ENCODE measurements at places on chromosomes 2 and 18. TPM values are rescaled to one million over a fixed set of nuclear protein-coding genes. Genes with fewer than 3 reads are reported as not detected.
A peak's percentile ranks its signal among the peaks of the same experiment; 100 is the strongest.

DNA sequence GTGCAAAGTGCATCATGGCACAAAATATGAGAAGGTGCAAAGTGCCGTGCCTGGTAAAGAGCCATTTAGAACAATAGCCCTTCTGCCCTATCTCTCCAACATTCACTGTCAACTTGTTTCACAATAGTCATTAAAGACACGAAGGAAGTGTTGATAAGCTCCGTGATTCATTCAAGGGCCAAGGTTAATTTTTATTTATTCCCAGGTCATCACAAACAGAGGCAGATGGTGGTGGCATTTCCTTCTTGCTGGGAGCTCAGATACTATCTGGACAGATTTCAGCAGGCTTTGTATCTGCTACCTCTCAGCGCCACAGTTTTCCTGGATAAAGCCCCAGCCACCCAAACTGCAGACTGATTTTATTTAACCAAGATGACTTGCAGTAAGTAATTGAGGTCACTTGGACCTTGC is 309.3 kb downstream of the ZNF521 start:
- no peak for DNase-seq

- DNase-seq: no peak
Observed at GRCh38 chr2:27143285-27143684, 4.1 kb upstream of the PRR30 start.

DNA sequence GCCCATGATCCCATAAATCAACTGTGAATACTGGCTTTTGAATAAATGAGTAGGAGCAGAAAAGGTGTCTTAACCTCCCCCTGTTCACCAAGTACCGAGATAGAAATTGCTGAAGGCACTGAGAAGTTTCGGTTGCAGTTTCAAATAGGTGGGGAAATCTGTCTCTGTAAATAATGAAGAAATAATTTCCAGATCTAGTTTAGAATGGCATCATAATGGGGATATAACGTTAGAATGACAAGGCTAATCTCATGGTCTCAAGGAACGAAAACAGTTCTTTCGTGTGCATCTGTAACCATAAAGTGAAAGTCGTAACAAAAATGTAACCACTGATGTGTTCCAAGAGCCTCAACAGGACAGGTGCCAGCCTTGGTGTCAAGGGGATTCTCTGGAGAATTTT is 49.9 kb upstream of the TMEM18 start:
- no peak for DNase-seq

DNA sequence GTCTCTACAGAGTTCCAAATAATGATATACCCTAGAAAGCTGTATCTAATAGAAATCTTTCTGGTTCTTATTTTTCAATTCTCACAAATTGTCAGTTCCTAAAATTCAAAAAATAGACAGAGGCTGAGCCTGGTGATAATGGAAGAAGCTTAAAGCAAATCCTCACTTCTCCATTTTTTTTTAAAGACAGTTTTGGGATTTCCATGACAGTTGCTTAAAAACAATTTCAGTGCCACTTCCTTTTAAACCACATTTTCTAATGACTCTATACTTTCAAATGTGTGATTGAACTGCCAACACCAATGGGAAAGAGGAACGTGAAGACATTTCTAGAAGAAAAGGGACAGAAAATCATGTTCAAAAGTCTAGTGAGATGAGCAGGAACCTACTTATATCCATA is 4.0 kb downstream of the GKN2 start:
- DNase-seq: no peak

GRCh38 chr2:69518841-69519240 is 81.6 kb upstream of the NFU1 start:
- no peak for DNase-seq

GRCh38 chr2:206887745-206888144 is 51.6 kb upstream of the CPO start:
- DNase-seq: no peak

GRCh38 chr2:197269815-197270214 is 40.8 kb downstream of the ANKRD44 start:
- DNase-seq: no peak

- no peak for DNase-seq
Observed at GRCh38 chr2:149787206-149787605, 199.6 kb upstream of the MMADHC start.

GRCh38 chr2:437180-437579 is 149.3 kb upstream of the ALKAL2 start:
- no peak for DNase-seq

GRCh38 chr2:215971671-215972070 is 41.7 kb downstream of the MREG start:
- no peak for DNase-seq

DNA sequence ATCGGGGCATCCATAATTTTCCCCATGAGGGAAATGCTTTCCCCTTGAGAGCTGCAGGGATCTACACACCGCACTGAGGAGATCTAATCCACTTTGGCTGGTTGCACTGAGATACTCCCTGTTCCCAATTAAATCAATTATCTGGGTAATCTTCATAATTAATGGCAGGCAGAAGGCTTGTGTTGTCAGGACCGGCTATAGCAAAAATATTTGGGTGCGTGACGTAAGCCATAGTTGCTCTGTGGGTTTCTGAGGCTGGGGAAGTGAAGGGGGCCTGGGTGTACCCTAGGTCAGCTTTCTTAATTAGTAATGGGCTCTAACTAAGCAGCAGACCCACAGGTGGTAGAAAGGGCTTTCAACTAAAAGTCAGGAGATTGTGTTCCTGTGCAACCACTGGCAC is 62.8 kb upstream of the UPP2 start:
- no peak for DNase-seq

DNA sequence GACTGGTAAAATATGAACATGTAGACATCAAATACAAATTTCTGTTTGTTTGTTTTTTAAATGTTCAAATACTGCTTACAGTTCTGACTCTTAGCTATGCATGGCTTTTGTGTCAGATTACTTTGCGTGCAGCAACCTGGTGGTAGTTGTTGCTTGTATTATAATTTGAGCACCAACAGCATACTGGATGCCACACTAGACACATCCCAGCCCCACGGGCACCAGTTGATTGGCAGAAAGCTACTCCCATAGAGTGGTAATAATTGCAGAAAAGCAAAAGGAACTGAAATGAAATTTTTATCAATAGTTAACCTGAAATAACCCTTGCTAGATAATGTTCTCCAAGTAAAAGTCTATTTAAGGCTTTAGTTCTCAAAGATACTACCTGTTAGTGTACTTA is 91.6 kb downstream of the EHBP1 start:
- no peak for DNase-seq

DNA sequence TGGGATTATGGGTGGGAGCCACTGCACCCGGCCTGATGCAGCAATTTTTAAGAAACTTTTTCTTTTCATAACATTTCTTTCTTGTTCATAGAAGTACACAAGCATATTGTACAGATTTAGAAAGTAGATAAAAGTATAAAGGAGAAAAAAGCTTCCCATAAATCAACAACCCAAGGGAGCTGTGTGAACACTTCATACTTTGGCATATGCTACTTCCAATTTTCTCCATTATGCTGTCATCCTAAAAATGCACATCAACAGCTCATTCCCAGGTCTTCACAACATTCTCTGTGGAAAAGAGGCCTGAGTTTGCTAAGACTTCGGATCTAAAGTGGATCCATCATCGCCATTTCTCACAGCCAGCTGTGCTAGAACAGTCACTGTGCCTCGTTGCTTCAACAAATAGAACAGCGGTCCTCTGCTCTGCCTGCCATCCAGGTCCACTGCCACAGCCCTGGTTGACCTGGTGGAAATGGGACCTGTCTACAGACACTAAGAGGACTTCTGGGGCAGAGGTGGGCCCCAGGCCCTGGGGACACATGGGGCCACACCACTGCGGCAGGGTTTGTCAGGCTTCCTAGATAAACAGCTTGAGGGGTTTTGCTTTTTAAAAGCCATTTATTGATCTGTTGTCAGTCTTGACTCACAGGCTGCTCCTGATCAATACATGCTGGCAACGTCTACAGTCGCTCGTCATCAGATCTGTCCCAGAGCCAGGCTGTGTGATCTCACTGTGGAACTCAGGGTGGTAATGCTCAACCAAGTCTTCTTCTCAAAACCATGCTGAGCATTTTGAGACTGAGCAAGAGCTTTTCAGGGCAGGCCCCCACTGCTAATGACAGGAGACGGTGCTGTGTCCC is 72.7 kb upstream of the MGAT4A start:
- DNase-seq: no peak

- no peak for DNase-seq
Observed at GRCh38 chr2:45311559-45311958, 299.5 kb downstream of the SRBD1 start.

- DNase-seq: no peak
Observed at GRCh38 chr18:59360381-59360780, 1.3 kb upstream of the LMAN1 start.

DNA sequence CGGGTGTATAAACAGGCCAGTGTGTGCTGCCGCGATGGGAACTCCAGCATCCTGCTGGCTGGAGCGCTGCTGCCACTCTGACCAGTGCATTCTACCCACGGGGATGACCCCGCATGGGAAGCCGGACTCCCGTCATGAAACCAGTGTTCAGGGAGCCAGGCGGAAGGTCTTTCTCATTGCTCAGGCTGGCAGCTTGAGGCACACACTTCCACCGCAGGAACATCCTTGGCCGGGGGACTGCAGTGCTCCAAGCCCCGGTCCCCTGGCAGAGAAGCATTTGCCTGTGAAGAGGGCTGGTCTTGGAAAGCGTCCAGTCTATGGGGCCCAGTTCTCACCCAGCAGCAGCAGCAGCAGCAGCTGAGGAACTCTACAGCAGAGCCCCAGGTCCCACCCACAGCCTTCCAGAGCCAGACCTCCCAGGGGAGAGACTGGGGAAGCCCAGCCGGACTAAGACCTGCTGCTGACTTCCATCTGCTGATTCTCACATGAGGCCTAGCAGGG is 235.9 kb downstream of the KLHL29 start:
- peak; percentile 52 for DNase-seq

- DNase-seq: no peak
Observed at GRCh38 chr2:23065936-23066335, 319.0 kb upstream of the KLHL29 start.

- DNase-seq: no peak
Observed at GRCh38 chr2:64101141-64101591, 43.1 kb downstream of the PELI1 start.

DNA sequence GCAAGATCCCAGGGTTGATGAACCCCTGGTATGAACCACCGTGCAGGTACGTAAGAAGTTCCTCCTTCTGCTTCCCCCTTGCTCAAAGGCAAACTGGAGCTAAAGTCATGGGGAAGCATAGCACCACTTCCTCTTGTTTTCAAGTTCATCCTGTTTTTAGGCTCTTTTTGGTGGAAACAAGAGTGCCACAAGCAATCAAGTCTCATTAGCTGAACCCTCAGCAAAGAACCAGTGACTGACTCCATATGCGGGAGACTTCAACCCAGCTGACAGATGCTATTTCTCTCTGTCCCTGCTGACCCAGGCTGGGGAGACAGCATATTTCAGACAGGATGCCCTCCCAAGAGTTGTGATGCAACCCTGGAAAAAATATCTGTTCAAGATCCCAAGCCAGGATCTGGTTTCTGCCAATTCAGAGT is 47.7 kb downstream of the BCL2 start:
- DNase-seq: no peak

DNA sequence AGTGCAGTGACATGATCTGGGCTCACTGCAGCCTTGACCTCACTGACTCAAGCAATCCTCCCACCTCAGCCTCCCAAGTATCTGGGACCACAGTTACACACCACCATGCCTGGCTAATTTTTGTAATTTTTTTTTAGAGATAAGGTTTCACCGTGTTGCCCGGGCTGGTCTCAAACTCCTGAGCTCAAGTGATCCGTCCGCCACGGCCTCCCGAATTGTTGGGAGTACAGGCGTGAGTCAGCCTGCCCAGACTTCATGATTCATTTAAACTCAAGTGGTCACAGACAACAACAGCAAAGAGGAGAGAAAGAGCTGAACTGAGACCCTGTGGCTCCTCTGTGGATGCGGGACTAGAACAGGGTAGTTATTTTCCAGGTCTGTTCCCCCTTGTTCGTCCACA is 83.0 kb downstream of the TSHZ1 start:
- DNase-seq: no peak

DNA sequence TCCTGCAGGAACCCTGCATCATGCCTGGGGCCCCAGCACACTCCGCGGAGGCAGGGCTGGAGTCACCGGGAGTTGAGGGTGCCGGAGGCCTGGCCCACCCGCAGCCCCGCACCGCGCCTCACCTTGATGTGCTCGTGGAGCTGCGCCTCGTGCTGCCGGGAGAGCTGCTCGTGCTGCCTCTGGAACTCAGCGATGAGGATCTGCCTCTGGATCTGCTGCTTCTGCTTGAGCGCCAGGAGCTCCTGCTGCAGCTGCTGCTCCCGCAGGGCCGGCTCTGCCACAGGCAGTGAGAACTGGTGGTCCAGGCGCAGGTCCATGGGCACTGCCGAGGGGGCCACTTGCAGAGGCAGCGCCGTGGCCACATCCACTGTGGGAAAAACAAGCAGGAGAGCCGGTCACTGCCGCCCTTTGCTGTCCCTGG is 211.1 kb downstream of the HDAC4 start:
- no peak for DNase-seq

GRCh38 chr2:160583146-160583535 is 89.5 kb upstream of the RBMS1 start:
- no peak for DNase-seq

- no peak for DNase-seq
Observed at GRCh38 chr2:12227941-12228608, 481.6 kb downstream of the LPIN1 start.

GRCh38 chr2:112798979-112799975 is 15.0 kb upstream of the IL1A start:
- no peak for DNase-seq

CFAP53 gene
- not detected for total RNA-seq

DTNA gene
- total RNA-seq: 229 TPM

PARD6G gene
- 15.9 TPM for total RNA-seq

CCL20 gene
- total RNA-seq: not detected

KHK gene
- total RNA-seq: 21.6 TPM

CDKL4 gene
- not detected for total RNA-seq

CYRIA gene
- total RNA-seq: 29.6 TPM

CNDP1 gene
- 1.0 TPM for total RNA-seq

AMER3 gene
- total RNA-seq: not detected

CHST9 gene
- not detected for total RNA-seq

CD207 gene
- 2.9 TPM for total RNA-seq

MFSD6 gene
- 28.3 TPM for total RNA-seq

GATA6 gene
- 50.5 TPM for total RNA-seq
